NCI-H1930 (cell line): ENCODE measurements at places on chromosomes 6 and 20.

GRCh38 chr6:13274707-13275434, 53.5 kb downstream of the TBC1D7 start:
- DNase-seq, result no peak

DNA sequence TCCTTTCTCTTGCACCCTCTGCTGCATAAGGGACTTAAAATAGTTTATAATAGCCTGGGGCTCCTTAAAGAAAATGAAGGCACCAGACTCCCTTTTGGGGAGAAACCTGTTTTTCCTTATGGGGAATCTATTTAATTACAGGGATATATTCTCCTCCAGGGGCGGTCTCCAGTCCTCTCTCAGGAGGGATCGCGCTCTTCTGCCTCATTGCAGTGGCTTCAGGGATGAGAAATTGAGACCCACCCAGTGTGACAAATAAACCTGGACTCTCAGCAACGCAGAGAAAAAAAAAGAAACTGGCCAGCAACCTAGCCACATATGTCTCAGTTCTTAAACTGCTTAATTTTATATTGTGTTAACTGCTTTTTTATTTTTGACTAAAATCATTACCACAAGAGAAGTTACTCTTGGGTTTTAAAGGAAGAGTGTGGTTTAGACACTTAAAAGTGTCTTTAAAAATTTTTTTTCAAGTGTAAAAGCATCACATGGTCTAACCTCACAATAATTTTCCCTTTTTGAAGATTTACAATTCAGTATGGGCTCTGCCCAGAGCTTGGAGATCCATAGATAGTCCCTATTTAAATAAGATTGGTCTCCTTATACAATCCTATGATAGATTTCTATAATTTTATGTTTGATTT, 11.7 kb upstream of the GOPC start:
- DNase-seq, result no peak

GRCh38 chr20:61186771-61187472, 65.1 kb upstream of the CDH4 start:
- DNase-seq, result no peak

- no peak for DNase-seq
Measured at GRCh38 chr20:2946988-2947961, 74.0 kb downstream of the PTPRA start.

GRCh38 chr6:41675176-41675775, 37.0 kb downstream of the MDFI start:
- DNase-seq, result no peak

- peak; percentile 86 for DNase-seq
Measured at GRCh38 chr6:118770112-118770788, 118.9 kb upstream of the CEP85L start.

- no peak for DNase-seq
Measured at GRCh38 chr6:102313699-102314098, 920.2 kb downstream of the GRIK2 start.

DNA sequence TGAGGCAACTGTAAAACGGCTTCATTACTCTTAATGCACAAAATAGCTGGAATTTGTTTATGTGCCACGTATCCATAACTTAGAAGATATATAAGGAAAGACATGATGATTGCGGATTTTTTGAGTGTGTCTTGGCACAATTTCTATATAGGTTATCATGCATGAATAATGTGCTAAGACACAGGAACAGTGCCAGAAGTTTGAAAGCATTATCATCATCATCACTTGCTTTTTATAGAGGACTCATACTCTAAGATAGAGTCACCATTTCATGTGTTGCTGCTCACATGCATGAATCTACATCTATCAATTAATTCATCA, 113.4 kb downstream of the ELOVL4 start:
- no peak for DNase-seq

DNA sequence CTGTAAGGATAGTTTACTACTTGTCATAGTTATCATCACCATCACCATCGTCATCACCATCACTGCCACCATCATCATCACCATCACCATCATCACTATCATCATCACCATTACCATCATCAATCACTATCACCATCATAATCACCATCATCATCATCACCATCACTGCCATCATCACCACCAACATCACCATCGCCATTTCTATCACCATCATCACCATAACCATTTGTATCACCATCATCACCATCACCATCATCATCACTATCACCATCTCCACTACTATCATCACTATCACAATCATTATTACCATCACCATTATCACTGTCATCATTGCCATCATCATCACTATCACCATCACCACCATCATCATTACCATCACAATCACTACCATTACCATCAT, 655.5 kb upstream of the DEFB115 start:
- no peak for DNase-seq

DNA sequence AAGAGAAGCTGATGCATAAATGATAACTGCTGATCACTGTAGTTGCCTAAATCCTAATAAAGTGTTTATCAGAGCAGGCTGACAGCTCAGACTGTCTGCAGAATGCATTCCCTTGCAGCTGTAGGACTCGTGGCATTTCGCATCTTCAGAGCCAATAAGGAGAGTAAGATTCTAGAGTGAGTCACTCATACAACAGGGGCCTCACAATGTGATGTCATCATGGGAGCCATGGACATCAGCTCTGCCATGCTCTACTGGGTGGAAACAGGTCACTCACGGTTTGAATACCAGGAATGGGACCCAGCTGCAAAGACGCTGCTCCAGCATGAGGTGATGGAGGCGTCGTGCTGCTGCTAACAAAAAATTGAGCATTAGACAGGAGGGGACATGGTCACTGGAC, 7.4 kb downstream of the FAM209B start:
- DNase-seq, result no peak

DNA sequence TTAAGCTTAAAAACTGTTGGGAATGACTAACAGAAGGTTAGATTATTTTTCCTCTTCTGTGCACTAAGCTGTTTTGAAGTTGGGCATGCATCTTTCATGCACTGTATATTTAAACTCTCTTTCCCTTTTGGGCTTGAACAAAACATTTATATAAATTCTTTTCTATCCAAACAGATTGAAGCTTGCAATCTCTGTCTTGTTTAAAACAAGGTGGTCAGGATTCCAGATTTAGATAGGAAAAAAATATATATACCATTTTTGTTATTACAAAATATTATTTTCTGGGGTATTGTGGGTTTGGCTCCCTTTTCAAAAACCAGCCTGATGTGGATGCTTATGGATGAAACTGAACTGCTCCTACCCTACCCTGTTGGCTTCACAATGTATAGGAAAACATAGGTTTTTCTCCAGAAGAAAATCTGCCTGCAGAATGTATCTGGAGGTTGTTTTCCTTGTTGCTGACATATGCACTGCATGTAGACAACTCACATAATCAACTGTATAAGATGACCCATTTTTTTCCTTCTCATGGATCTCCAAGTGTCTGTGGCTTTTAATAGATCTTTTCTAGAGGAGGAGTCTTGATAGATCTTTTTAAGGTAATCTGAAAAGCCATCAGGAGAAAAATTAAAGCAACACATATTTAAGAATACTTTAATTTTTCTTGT, 146.3 kb downstream of the PRL start:
- DNase-seq, result no peak

DNA sequence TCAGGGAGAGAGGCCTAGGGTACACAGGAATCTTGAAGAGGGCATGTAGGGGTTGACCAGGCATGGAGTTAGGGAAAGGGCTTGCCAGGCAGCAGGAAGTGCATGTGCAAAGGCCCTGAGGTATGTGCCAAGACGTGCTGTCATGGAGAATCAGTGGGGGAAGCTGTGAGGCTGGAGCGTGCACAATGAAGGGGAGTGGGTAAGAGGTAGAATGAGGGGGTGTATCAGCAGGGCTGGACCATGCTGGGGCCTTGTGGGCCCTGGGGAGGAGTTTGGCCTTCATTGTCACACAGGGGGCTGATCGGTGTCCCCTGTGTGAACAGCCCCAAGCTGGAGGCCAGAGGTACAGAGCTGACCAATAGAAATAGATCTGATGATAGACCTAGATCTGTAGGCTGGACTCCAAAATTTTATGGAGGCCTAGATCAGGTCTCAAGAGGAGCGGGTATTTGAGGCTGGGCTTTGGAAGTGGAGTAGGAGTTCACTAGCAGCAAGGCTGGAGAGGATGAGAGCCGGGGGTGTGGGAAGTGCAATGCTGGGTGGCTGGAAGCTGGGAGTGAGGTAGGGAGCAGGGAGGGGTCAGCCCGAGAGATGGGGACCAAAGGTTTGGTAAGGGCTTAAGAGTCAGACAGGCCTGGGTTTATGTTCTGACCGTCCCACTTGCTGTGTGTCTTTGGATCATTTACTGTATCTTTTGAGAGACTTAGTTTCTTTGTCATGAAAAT, 3.0 kb downstream of the SRC start:
- DNase-seq, result no peak

DNA sequence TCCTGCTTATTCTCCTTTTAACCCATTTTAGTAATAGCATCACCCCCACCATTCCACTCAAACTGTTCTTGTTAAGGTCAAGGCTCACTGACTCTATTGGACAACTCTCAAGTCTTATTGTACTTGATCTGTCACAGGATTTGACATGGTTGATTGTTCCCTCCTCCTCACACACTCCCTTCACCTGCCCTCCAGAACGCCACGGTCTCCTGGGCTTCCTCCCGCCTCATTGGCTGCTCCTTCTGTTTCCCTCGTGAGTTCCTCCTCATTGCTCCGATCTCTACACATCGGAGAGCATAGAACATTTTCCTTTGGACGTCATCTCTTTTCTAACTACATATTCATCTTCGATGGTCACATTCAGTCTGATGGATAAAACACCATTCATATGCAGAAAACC, 55.1 kb downstream of the STMND1 start:
- DNase-seq, result no peak

DNA sequence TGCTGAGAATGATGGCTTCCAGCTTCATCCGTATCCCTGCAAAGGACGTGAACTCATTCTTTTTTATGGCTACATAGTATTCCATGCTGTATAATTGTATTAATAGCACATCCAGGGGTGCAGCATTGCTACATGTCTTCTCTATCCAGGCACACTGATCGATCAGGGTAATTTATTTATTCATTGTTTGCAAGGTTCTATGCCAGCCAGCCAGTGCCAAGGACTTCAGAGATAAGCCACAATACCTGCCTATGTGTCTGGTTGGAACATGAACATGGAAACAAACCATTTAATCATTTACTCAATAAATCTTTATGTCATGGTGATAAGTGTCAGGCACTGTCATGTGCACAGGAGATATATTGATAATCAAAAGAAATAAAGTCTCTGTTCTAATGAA, 5.8 kb upstream of the OR2B3 start:
- DNase-seq, result no peak

DNA sequence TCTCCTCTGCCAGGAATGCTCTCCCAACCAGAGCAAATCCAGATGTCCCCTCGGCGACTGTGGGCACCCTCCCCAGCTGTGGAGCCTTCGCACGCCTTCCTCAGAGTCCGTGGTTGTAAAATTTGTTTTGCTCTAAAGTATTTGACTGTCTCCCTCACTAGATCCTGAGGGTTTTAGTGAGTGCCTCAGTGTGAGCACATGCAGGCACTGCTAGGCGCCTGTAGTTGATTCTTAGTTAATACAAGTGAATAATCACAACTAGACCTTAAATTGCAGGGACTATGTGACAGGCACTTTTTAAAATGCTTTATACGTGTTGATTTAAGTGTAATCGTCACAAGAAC, 680 bp upstream of the MTCH1 start:
- no peak for DNase-seq

GRCh38 chr6:32088487-32089049, 20.6 kb downstream of the TNXB start:
- DNase-seq, result no peak

DNA sequence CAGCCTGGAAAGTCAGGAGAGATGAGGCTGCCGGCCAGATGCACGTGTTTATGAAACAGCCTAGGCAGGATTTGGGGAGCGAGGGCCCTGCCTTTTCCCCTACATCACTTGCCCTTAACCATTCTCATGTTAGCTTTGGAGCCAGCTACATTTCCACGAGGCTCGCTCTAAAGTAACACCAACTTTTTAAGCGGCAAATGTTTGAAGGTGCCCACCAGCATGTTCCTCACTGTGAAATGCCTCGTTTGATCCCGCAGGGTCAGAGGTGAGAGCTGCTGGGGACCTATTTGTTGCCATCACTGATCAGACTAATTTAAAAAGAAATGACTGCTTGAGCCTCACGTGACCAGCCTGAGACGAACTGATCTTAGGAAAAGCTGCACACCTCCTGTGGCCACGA, 51.6 kb upstream of the DACT2 start:
- no peak for DNase-seq

- no peak for DNase-seq
Measured at GRCh38 chr20:52364405-52364804, 172.8 kb upstream of the ZFP64 start.

- peak; percentile 51 for DNase-seq
Measured at GRCh38 chr20:47358672-47359529, 2.4 kb upstream of the ZMYND8 start.

GRCh38 chr6:34011264-34011663, 134.6 kb downstream of the GRM4 start:
- DNase-seq, result no peak

- DNase-seq, result no peak
Measured at GRCh38 chr20:41507436-41507835, 110.7 kb downstream of the CHD6 start.

DNA sequence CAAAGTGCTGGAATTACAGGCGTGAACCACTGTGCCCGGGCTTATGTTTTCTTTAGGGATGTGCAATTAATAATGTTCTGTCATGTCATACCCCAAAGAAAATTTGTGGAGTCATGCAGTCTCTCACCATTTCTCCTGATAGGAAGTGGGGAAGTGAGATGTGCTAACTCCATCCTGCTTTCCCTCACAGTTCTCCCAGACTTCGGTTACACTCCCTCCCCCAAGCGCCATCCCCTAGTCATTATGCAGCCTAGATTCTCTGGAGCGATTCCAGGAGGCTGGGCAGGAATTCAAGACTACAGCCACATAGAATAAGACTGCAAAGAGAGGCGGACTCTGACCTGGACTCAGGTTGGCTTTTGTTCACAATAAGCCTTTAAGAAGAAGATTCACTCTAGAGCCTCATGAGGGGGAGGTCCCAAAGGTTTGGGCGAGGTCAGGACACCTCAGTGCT, 271.4 kb downstream of the ALDH8A1 start:
- no peak for DNase-seq

DNA sequence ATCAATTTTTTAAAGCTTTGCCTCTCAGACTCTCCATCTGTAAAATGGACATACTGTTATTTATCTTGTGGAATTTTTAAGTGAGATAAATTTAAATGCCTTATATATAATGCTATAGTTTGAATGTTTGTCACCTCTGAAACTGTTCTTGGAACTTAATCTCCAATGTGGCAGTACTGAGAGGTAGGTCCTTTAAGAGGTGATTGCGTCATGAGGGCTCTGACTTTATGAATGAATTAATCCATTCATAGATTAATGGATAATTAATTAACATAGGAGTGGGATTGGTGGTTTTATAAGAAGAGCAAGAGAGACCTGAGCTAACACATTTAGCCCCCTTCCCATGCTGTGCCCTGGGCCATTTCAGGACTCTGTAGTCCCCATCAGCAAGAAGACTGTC, 326.3 kb upstream of the TSHZ2 start:
- DNase-seq, result no peak

- no peak for DNase-seq
Measured at GRCh38 chr6:15921243-15921642, 207.6 kb upstream of the MYLIP start.

DNA sequence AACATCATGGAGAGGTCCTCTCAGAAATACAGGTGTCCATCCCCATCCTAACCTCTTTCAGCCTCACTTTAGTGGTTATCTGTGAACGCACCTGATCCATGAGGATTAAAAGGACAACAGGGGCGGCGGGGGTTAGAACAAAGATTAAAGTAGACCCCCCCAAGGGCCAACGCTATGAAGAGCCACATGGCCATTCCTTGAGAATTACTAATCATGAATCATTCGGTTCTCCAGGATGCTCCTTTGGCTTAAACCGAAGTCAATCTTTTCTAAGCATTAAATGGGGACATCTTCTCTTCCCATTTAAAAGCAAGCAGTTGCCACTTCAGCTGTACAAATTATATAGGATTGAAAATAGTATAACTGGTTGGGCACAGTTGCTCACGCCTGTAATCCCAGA, 212.4 kb downstream of the GMPR start:
- no peak for DNase-seq
